ENCODE measurements at places on chromosomes 5 and 9.

DNA sequence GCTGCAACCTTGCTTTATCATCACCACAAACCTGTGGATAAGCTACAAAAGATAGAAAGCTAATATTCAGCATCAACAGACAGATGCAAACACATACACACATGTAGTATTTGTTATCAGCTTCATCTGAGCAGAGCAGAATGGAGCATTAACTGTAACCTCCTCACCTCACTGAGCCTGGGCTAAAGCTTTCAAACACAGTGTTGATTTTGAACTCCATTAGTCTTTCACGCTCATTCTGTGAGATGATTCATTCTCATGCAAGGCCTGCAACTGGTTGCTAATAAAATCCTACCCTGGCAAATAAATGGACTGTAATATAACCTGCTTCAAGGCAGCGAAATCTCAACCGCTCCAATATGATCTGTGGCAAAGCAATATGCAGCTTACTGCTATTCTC, 1360.6 kb upstream of the ACO1 start:
- no peak for DNase-seq

DNA sequence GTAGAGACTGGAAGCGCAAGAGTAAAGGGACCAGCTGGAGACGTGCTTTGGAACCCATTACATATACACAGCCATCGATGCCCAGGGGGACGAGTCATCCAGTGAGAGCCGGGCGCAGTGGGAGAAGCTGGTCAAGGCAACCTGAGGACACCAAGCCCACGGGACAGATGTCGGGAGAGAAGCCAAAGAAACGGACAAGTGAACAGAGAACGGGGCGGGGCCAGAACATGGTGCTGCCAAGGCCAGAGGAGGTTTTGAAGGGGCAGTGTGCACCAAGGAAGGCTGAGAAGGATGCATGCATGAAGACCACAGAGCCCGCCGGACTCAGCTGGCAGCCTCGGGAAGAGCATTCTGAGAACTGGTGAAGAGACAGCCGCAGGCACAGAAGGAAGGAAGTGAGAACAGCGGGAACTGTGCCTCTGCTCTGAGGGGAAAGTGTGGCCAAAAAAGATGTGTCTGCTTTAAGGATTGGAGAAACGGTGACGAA, 20.3 kb downstream of the CAMSAP1 start:
- DNase-seq, result no peak

- no peak for DNase-seq
Measured at GRCh38 chr9:37082214-37082765, 38.1 kb upstream of the ZCCHC7 start.

GRCh38 chr9:112780450-112781036, 30.0 kb downstream of the SNX30 start:
- DNase-seq, result no peak

DNA sequence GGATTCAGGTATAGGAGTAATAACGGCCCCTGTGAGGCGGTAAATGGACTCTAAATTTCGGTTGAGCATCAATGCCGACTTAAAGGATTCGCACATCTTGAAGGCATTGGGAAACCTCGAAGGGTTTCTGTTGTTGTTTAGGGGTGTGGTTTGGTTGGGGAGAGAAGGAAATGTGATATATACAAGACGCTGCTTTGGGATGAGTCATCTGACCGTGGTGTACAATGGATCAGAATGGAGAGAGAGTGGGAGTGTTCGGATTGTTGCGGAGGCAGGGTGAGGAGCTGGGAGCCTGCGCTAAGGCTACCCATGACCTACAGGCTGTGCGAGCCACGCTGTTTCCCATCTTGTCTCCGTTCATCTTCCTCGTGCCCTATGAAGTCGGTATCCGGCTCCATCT, 60.4 kb upstream of the ERCC6L2 start:
- DNase-seq, result no peak

GRCh38 chr9:75941066-75941465, 50.6 kb downstream of the PCSK5 start:
- DNase-seq, result no peak

GRCh38 chr9:23682352-23682751, 143.7 kb downstream of the ELAVL2 start:
- no peak for DNase-seq
